GM19239 (cell line): ENCODE measurements at places on chromosomes 12 and 14.

DNA sequence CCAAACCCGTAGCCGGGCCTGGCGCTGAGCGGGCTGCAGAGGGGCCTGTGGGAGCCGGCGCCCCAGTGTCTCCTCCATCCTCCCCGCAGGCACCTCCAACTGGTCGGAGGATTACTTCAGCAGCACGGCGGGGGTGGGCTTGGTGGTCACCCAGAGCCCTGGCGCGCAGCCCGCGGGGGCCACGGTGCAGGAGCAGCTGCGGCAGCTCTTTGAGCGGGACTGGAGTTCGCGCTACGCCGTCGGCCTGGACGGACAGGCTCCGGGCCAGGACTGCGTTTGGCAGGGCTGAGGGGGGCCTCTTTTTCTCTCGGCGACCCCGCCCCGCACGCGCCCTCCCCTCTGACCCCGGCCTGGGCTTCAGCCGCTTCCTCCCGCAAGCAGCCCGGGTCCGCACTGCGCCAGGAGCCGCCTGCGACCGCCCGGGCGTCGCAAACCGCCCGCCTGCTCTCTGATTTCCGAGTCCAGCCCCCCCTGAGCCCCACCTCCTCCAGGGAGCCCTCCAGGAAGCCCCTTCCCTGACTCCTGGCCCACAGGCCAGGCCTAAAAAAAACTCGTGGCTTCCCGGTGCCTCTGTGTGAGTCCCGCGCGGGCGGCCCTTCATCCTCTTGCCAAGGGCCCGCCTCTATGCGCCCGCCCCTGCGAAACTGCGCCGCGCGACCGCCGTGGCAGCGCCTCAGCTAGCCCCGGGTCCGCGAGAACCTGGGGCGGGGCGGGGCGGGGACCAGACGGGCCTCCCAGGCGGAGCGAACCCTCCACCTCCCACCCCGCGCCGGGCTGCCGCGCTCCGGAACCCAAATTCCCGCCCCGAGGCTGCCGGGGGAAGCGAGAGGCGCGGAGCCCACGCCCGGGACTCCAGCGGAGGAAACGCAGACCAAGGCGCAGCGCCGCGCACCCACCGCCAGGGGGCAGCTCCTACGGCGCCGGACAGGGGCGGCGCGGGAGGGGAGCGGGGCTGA lies 8.3 kb downstream of the PLD4 start:
- DNase-seq, result peak; percentile 95

GRCh38 chr12:94386422-94386821 lies 73.2 kb downstream of the CEP83 start:
- DNase-seq, result no peak

DNA sequence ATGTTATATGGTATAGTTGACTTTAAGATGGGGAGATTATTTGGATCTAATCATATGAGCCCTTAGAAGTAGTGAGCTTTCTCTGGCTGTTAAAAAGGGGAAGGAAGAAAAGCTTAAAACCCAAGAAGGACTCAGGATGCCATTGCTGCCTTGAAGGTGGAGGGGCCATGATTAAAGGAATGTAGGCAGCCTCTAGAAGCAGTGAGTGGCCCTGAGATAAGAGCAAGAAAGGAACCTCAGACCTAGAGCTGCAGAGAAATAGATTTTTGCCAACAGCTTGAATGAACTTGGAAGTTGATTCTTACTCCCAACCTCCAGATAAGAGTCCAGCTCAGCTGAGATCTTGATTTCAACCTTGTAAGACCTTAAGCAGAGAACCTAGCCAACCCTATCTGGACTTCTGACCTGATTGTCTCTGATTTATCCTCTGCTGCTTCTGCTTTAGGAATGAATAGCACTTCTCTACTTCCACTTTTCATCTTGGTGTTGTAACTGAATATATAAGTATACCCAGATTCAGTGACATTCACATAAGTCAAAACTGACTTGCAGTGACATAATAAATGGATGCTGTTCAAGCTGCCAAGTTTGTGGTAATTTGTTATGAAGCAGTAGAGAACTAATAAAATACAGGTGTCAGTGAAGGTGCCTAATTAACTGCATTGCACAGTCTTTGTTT lies 33.5 kb downstream of the RAD51B start:
- no peak for DNase-seq

- no peak for DNase-seq
Measured at GRCh38 chr12:64178122-64178521, 44.0 kb downstream of the KICS2 start.

- no peak for DNase-seq
Measured at GRCh38 chr12:28378736-28379135, 188.5 kb downstream of the CCDC91 start.

DNA sequence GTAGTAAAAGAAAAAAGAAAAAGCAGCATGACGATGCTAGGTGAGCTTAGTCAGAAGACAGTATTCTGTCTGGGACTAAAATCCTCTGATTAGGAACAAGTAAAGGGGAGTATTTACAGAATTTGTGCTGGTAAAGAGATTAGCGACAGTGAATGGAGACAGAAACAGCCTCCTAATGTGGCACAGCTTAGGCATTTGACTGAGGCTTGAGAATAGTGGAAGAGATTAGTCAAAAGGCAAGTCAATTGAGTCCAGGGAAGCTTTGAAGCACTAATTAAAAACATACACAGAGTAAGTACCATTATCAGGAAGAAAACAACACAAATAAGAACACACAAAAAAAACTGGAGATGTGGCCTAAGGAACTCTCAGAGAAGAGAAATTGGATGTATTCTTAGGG lies 131.9 kb upstream of the CLEC14A start:
- no peak for DNase-seq

GRCh38 chr12:215116-215515 lies 1.2 kb upstream of the SLC6A12 start:
- DNase-seq, result no peak

GRCh38 chr12:93572712-93573551 lies 457 bp downstream of the SOCS2 start:
- no peak for DNase-seq
